ENCODE measurements at places on chromosomes 3 and 15. TPM values are rescaled to one million over a fixed set of nuclear protein-coding genes. Genes with fewer than 3 reads are reported as not detected.
A peak's percentile ranks its signal among the peaks of the same experiment; 100 is the strongest.

- no peak for DNase-seq
Observed at GRCh38 chr15:31352911-31353811, 26.5 kb downstream of the KLF13 start.

DNA sequence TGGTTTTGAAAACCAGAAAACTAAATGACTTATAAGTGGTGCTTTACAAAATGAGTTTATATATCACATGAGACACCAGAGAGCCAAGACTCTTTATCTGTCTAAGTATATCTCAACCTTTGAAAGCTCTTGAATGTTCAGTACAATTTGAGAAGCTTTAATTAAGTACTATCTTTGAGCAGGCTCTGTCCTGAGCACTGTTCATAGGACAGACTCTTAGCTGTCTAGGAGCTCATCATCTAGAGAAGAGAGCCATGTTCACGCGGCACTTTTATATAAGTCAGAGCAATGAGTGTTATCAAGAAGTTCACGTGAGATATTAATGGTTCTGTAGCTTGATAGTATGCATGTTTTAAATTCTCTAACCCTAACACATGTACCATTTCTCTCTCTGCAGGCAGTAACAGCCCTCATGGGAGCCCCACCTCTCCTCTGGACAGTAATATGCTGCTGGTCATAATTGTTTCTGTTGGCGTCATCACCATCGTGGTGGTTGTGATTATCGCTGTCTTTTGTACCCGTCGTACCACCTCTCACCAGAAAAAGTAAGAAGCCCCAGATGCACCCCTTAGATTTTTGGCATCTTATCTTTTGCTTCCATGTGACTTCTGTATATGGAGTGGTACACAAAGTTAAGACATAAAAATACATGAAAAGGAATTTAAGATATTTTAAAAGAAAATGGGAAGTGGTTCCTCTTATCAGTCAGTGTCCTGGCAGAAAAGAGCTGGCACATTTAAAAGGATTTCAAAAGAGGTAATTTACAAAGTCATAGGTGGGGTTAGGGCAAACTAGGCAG is 86.0 kb downstream of the HCN4 start:
- DNase-seq: no peak

DNA sequence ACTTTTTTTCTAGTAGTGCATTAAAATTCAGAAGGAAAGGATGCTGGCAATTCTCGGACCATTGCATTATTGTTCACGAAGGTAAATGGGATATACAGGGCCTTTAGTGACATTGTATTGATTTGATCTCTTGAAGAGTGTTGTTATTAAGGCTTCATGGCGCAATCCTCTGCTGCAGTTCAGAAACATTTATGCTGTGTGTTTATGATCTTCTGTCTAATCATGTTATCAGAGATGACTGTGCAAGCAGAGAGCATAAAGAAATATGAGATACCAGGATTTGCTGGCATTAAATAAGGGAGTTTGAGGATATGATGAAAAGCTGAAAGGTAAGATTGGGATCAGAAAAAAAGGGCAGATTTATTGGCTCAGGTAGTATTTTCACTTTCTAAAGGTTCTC is 180.6 kb downstream of the EPHA6 start:
- no peak for DNase-seq

GRCh38 chr3:169173231-169173630 is 490.3 kb downstream of the MECOM start:
- DNase-seq: no peak

- no peak for DNase-seq
Observed at GRCh38 chr3:58175187-58175436, 35.7 kb downstream of the DNASE1L3 start.

- no peak for DNase-seq
Observed at GRCh38 chr3:59515966-59516365, 466.1 kb upstream of the CFAP20DC start.

PCLAF gene
- 3.2 TPM for total RNA-seq

- peak; percentile 62 for DNase-seq
Observed at GRCh38 chr3:48403533-48404439, 26.1 kb downstream of the PLXNB1 start.

CDAN1 gene
- 14.3 TPM for total RNA-seq

- no peak for DNase-seq
Observed at GRCh38 chr3:87350367-87351199, 74.2 kb upstream of the POU1F1 start.

GRCh38 chr3:123559040-123559861 is 25.6 kb downstream of the HACD2 start:
- no peak for DNase-seq

CCR5 gene
- total RNA-seq: not detected

- no peak for DNase-seq
Observed at GRCh38 chr3:130374908-130375307, 29.4 kb downstream of the COL6A5 start.

CCDC9B gene
- total RNA-seq: 14.3 TPM

GATM gene
- total RNA-seq: 159 TPM

- no peak for DNase-seq
Observed at GRCh38 chr3:22966349-22966748, 236.8 kb upstream of the UBE2E2 start.

DNA sequence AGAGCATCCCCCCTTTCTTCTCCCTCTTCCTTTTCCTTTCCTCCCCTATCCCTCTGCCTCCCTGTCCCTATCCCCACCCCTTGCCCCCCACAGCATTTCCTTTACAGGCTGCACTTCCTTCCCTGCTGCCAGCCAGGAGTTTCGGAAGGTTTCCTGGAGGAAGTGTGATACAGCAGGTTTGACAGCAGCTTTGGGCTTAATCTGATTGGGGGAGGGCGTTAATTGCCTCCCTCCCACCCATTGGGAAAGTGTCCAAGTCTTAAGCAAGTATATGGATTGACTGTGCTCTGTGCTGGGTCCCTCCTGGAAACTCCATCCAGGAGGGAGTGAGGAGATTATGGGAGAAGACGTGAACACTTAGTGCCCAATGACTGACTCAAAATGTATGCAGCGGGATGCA is 1.8 kb downstream of the SCAMP5 start:
- no peak for DNase-seq

CTXN2 gene
- total RNA-seq: not detected

UTS2B gene
- total RNA-seq: not detected

- DNase-seq: no peak
Observed at GRCh38 chr3:20235796-20236195, 49.8 kb upstream of the SGO1 start.

GABRA5 gene
- total RNA-seq: not detected

SV2B gene
- total RNA-seq: 0.23 TPM

LRTM1 gene
- total RNA-seq: not detected

- DNase-seq: no peak
Observed at GRCh38 chr3:15283702-15284101, 48.7 kb downstream of the SH3BP5 start.

DNA sequence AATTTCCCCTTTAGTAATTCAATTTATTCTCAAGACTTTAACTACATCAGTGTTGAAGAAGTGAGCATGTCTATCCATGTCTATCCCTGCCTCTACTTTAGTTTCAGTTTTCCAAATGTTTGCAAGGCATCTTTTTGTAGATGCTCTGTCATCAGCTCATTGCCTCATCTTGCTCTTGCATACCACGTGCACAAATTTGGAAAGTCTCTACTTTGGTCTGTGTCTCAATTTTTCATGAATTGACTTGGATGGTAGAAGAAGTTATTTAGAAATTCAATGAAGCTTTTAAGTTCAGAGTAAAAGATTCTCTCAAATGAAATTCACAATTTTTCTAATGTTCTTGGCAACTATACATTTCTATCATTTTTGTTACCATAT is 55.3 kb downstream of the CLDN1 start:
- DNase-seq: no peak

GRCh38 chr15:37097144-37097919 is 3.0 kb downstream of the MEIS2 start:
- no peak for DNase-seq

DNA sequence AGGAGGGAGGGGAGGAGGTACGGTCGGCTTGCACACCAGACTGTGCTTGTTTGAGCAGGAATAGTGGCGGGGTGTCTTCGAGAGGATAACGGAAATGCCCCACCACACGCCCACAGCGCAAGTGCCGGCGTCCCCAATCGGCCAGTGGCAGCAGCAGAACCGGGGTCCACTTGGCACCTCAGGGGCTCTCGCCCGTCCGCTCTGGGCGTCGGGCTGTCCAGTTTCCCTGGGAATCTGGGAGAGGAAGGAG is 53.7 kb downstream of the CCDC54 start:
- no peak for DNase-seq

DNA sequence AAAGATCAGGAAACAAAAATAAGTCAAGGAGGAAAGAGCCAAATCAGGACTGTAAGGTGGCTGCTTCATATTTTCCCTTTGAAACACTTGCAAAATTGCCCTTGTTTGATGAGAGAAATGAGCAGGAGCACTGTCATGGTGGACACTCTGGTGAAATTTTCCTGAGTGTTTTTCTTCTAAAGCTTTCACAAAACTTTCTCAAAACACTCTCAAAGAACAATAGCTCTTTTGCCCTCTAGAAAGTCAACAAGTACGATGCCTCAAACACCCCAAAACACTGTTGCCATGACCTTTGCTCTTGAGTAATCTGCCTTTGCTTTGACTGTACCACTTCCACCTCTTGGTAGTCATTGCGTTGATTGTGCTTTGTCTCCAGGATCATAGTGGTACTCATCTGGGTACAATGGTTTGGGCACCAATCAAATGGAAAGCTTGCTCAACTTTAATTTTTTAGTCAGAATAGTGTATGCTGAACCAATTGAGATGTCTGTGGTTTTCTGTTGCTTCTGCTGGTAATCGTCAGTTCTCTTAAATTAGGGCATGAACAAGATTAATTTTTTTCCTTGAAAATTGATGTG is 13.2 kb upstream of the MITF start:
- DNase-seq: no peak

DNA sequence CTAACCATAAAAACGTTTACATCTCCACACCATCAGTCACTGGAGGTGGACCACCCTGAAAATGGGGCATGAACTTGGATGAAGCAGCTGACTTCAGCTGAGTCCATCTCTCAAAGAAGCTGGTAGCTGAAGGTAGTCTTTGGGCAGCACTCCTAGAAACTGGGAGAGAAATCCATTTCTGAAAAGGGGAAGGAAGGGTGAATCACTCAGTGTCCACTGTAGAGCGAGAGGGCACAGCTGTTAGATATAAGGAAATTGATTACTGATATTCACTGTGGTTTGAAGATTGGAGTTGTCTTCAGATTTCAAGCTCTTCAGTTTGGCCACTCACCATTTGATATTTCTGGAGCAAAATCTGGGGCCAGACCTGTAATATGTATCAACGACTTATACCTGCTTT is 499.0 kb upstream of the UBE2E2 start:
- DNase-seq: no peak

GRCh38 chr3:7029562-7029961 is 168.6 kb downstream of the GRM7 start:
- DNase-seq: no peak

GOLGA6L7 gene
- not detected for total RNA-seq

DNA sequence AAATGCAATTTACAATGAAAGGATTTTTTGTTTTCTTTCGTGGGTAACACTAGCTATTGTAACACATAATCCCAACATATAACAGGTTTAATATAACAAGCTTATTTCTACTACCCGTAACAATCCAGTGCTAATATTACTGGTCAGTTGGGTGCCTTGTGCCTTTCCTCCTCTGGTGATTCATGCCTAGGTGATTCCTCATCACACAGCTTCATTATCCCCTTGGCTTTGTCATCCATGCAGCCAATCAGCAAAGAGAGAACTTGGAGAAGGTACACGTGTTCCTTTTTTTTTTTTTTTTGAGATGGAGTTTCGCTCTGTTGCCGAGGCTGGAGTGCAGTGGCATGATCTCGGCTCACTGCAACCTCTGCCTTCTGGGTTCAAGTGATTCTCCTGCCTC is 30.7 kb downstream of the CHST14 start:
- no peak for DNase-seq

- no peak for DNase-seq
Observed at GRCh38 chr3:113606539-113607218, 74.3 kb downstream of the SIDT1 start.

ALDH1A2 gene
- total RNA-seq: 4.9 TPM

LRRC31 gene
- total RNA-seq: not detected

SLC28A2 gene
- not detected for total RNA-seq

DNA sequence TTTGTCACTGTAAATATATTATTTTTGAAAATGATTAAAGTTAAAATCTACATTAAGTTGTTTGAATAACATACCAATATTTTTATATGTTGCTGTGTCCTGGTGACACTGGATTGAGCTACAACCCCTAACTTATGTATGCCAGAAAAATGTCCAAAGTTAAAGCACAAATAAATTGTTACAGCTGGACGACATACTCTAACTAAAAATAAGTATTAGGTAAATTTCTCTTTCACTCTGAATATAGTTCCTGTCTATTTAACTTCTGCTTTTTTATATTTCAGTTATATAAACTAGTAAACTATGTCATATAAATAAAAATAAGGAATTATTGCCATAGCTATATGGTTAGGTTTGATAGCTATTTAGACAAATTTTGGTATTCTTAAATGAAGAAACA is 118.5 kb upstream of the SAMMSON start:
- no peak for DNase-seq

- no peak for DNase-seq
Observed at GRCh38 chr3:11095932-11096265, 58.4 kb upstream of the HRH1 start.

- DNase-seq: no peak
Observed at GRCh38 chr15:92272106-92272505, 121.6 kb upstream of the ST8SIA2 start.

- DNase-seq: no peak
Observed at GRCh38 chr3:171591070-171591469, 130.9 kb upstream of the TNIK start.

- no peak for DNase-seq
Observed at GRCh38 chr3:129961141-129961541, 13.4 kb upstream of the TRH start.

CPNE4 gene
- 0.32 TPM for total RNA-seq

DNA sequence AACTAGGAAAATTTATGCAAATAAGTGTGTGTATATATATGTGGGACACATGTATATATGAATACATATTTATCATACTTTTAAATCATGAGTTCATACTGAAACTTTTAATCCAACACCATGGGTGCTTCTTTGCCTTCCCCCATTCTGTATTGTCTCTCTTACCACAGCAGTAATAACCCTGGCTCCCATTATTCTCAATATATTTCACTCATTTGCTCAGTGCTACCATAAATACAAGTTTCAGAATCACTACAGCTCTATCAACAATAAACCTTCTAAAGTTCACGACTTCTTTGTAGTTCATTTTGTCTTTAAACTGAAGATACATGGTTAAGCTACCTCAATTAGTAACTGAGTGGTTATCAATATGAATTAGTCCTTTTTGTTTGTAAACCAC is 82.2 kb downstream of the PCCB start:
- DNase-seq: no peak

KNG1 gene
- 0.44 TPM for total RNA-seq

- DNase-seq: no peak
Observed at GRCh38 chr15:27124287-27124871, 153.4 kb downstream of the GABRG3 start.

Data from suprapubic skin (tissue), 4 donors.